ENCODE measurements at places on chromosomes 16 and 17. TPM values are rescaled to one million over a fixed set of nuclear protein-coding genes. Genes with fewer than 3 reads are reported as not detected.

The TEDC2 gene
- 0.66 TPM for total RNA-seq

The USP6 gene
- total RNA-seq, result 0.02 TPM

The KCNH4 gene
- total RNA-seq, result 0.11 TPM

The GRAPL gene
- total RNA-seq, result 9.2 TPM

The NPIPB9 gene
- total RNA-seq, result 3.4 TPM

GRCh38 chr17:11813278-11813677 lies 184.0 kb downstream of the ZNF18 start:
- no peak for DNase-seq

- peak; percentile 58 for DNase-seq
Measured at GRCh38 chr17:40320756-40321523, 12.0 kb downstream of the RARA start.

DNA sequence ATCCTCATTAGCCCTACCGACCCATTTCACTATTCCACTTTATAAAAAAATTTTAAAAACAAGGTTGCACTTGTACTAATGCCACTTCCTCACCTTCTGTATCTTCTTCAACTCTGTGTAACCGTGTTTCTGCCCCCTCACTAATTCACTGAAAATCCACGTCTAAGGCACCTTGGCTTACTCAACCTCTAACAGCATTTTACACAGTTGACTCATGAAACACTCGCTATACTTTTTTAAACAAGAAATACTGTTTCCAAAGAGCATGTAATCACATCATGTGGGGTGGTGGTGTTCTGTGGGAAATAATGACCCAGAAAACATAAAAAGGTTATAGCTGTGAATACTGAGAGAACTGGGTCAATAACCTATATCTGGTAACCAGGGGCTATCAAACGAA lies 79.9 kb downstream of the NCOR1 start:
- DNase-seq, result no peak

GRCh38 chr16:47970291-47970931 lies 185.4 kb downstream of the ABCC12 start:
- no peak for DNase-seq

- DNase-seq, result no peak
Measured at GRCh38 chr17:42553161-42553818, 567 bp downstream of the HSD17B1 start.

DNA sequence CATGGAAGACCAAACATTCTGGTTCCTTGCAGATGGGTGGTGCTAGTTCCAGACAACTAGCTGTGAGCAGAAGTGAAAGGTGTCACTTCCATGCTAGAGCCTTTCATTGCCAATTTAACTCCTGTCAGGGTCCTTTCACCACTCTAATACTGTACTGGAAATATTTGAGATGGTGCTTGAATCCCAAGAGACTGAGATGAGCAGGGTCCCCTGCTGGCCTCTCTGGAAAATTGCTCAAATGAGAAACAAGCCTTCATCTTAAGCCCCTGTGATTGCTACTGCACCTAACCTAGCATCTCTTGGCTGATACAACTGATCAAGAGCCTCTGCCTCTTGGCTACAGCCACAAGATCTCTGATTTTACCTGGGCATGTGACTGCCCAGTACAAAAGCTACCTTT lies 7.4 kb upstream of the VAC14 start:
- no peak for DNase-seq

DNA sequence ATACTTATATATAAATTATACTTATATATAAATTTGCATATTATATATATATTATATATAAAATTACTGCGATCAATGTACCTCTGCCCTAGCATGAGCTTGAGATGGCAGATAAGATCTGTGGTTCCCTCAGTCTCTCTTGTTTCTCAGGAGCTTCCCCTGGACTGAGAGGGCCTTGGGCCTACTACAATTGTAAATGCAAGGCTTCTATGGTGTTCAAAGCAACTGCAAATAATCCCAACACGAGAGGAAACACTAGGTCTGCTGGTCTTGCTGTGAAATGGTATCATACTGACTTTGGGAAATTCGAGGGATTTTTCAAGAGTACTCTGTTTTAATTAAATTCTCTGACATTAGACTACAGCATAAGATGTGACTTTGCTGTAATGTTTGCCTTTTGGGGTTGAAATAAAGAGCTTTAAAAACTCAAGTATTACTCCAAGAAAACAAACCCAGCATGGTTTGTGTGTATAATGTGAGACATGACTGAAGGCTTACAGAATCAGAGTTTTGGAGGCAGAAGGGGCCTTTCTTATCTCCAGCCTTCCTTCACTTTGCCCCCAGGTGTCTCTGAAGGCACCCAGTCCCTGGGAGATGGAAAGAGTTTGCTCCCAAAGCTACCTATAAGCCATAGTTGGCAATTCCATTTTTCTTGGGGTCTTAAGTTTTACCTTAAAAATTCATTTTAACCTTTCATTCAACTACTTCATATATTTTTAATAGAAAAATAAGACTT lies 24.2 kb downstream of the ACSM1 start:
- DNase-seq, result no peak

- no peak for DNase-seq
Measured at GRCh38 chr16:82360024-82360783, 190.2 kb upstream of the MPHOSPH6 start.

DNA sequence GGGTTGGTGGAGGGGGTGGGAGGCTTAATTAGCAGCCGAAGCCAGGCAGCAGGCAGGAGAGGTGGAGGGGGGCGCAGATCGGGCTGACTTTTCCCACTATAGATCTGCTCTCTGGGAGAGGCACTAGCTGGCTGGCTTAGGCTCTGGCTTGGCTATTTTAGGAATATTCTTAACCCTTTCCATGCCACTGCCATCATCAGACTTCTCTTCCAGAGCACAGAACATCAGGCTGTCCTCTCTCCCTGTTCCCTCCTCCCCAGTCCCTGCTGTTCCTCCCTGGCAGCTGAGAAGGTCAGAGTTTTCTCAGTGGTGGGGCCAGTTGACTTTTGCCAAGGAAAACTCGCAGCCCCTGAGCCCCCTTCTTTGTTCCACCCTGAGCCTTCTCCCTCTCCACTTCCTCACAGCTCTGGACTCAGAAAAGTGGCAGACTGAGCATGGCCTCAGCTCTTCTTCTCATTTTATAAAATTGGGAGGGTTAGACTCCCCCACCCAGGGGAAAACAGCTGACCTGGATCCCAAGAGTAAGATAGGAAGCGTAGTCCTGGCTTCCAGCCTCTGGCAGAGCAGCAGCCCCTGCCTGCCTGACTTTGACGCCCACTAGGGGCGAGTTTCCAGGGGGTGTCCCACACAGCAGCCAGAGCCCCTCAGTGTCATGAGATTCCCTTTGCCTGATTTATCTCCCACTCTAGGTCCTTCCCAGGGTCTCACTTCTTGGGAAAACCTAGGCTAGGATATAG lies 9.9 kb upstream of the C1QL1 start:
- DNase-seq, result no peak

- no peak for DNase-seq
Measured at GRCh38 chr17:40069751-40070708, 7.3 kb downstream of the THRA start.

- peak; percentile 88 for DNase-seq
Measured at GRCh38 chr17:50939795-50940684, 73.9 kb upstream of the TOB1 start.

DNA sequence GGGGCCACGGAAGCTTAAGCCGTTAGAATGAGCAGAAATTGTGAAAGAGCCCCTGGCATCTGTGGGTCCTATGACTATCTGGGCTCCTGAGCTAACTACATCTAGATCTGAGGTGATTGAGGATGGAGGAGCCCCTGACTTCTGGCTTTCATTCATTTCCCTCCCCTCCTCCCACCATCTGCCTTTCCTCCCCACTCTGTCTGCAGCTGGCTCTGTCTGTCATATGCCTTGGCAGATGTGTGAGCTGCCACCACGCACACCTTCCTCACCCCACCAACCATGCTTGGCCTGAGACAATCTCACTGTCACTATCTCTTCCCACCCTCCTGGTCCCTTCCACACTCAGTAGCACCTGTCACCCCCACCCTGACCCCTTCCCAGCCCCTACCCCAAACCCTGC lies 5.1 kb downstream of the CD300E start:
- DNase-seq, result no peak

DNA sequence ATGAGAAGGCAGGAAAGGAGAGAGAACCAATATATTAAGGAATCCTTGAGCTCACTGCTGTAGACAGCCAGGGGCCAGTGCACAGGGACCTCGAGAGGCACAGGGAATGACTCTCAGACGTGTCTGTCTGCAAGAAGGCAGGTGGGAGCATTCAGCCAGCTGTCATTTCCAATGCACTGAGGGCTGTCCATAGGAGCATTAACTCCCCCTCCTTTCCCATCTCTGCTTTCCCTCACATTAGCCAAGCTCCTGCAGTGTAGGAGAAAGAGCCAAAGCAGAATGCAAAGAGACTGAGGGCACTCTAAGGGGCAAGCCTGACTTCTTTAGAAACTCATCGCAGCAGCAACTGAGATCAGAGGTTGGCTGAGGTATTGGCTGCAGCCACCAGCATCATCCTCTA lies 218.3 kb downstream of the CDH13 start:
- DNase-seq, result no peak

GRCh38 chr17:39716879-39717536 lies 13.3 kb downstream of the MIEN1 start:
- DNase-seq, result no peak
